Lung (tissue), 17 donors: ENCODE measurements at places on chromosomes 11 and 22. TPM values are rescaled to one million over a fixed set of nuclear protein-coding genes. Genes with fewer than 3 reads are reported as not detected.

DNA sequence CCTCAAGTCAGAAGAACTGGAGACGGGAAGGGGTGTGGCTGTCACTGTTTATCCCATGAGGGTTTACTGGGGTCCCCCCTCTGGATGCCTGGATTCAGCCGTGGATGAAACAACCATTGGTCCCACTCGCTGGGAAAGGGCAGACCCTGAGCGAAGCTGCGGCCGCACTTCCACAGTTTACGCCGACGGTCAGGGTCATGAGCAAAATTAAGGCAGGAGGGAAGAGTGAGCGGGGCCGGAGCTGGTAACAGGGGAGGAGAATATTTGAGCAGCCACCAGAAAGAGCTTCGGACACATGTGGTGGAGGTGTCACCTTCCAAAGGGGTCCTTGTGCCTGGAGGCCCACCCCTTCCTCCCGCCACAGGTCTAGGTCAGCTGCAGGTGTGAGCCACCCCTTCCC lies 344.9 kb downstream of the BRD1 start:
- H3K4me1 ChIP-seq = no peaks in the 10 kb centered on the region
- H3K27me3 ChIP-seq = peaks cover 5% of the 10 kb centered on the region
- DNase-seq = no peak
- no peak overlapping the region for H3K27ac ChIP-seq

GRCh38 chr11:18706330-18707243 lies 8.0 kb downstream of the TMEM86A start:
- H3K27ac ChIP-seq = peak overlapping the region; percentile 28
- H3K27me3 ChIP-seq = no peaks in the 10 kb centered on the region
- H3K36me3 ChIP-seq = peaks cover 8% of the 10 kb centered on the region
- DNase-seq = peak; percentile 93

DNA sequence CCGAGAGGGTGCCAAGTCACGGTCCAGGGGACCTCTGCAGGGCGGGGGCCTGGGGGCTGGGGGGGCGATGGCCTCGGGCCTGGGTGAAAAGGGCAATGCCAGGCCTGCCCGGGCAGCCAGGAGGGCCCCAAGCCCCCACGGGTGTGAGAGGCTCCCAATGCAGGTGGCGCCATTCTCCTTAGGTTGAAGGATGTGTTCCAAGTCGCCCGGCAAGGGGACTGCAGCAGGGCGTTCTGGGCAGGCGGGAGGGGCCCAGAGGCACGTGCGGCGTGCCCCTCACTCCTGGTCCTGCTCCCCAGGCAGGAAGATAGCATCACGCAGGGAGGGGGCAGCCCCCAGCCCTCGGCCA lies 730 bp upstream of the TNNI2 start:
- H3K36me3 ChIP-seq = no peaks in the 10 kb centered on the region
- H3K27ac ChIP-seq = no peak overlapping the region
- H3K27me3 ChIP-seq = no peaks in the 10 kb centered on the region
- H3K4me1 ChIP-seq = peaks cover 14% of the 10 kb centered on the region

The LRRC4C gene
- 0.40 TPM for total RNA-seq

- H3K4me1 ChIP-seq = peaks cover 13% of the 10 kb centered on the region
- H3K27me3 ChIP-seq = no peaks in the 10 kb centered on the region
- peak overlapping the region; percentile 2 for H3K27ac ChIP-seq
- DNase-seq = peak; percentile 18
- H3K36me3 ChIP-seq = no peaks in the 10 kb centered on the region
Observed at GRCh38 chr11:118530180-118530682, 761 bp upstream of the TMEM25 start.

The APOA1 gene
- 1.2 TPM for total RNA-seq

The DDTL gene
- 3.5 TPM for total RNA-seq

DNA sequence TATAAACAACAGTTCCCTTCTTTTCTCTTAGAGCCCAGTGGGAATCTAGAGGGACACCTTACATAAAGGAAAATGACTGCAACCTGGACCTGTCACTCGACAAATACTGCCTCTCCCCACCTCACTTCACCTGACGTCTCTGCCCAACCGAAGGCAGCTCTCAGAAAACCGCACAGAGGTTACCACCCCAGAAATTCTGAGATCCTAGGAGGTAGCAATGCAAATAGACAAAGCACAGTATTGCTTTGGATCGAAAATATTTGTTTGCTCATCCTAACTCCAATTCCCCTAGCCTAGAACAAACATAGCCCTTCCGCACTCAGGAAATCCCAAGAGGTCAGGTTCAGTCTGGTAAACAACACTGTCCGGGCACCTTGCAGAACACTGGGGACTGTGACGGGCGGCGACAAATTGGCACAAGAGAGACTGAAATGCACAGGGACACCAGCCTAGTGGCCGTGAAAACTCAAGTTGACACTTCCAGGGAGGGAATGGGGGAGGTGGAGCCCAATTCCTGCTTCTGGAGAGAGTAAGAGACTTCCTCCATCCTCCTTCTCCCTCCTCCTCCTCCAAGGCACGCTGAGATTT lies 420 bp upstream of the TRIM44 start:
- peak overlapping the region; percentile 65 for H3K4me3 ChIP-seq
- peak overlapping the region; percentile 98 for H3K27ac ChIP-seq
- peaks cover 17% of the 10 kb centered on the region for H3K4me1 ChIP-seq

GRCh38 chr11:69308936-69309615 lies 15.1 kb downstream of the MYEOV start:
- H3K27me3 ChIP-seq = no peaks in the 10 kb centered on the region
- no peak overlapping the region for H3K4me3 ChIP-seq
- H3K27ac ChIP-seq = no peak overlapping the region

DNA sequence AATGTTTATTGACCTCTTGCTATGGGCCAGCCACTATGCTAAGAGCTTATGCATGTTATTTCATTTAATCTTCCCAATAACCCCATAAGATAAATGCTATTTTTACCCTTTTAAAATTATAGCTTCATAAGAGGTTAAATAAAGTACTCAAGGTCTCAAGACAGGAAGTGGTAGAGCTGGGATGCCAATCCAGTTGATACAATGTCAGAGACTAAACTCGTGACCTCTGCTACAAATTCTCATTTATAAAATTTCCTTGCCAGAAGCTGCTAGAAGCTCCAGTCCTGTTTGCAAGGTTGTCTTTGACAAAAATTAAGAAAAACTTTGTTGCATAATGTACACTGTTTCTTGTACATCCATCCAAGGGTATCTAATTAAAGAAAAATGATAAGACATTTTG lies 265.9 kb upstream of the MPPED2 start:
- no peak overlapping the region for H3K4me3 ChIP-seq
- no peaks in the 10 kb centered on the region for H3K27me3 ChIP-seq
- no peak for DNase-seq
- H3K36me3 ChIP-seq = no peaks in the 10 kb centered on the region
- no peaks in the 10 kb centered on the region for H3K4me1 ChIP-seq

DNA sequence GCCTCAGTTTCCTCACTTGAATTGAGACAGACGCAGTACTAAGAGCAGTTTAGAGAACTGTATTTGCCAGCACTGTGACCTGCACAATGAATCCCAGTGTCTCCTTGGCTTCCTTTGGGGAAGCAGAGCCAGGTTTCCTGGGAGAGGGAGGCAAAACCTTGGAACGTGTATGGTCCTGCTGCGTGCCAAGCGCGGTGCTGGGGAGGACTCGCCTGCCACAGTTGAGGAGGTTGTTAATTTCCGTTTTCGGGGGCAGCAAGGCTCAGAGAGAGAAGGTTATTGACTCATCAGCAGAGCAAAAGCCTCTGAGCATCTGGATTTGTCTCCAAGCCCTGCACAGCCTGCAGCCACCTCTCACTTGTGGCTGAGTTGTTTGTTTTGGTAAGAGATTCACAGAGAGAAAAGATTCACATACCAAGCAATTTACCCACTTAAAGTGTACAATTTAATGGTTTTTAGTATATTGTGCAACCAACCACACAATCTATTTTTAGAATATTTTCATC lies 10.8 kb downstream of the SYT12 start:
- no peak for DNase-seq
- no peak overlapping the region for H3K4me3 ChIP-seq
- H3K36me3 ChIP-seq = no peaks in the 10 kb centered on the region
- no peaks in the 10 kb centered on the region for H3K27me3 ChIP-seq
- no peaks in the 10 kb centered on the region for H3K4me1 ChIP-seq

GRCh38 chr11:107840129-107840484 lies 18.5 kb downstream of the SLC35F2 start:
- no peaks in the 10 kb centered on the region for H3K27me3 ChIP-seq
- no peak overlapping the region for H3K4me3 ChIP-seq
- DNase-seq = no peak
- H3K4me1 ChIP-seq = peaks cover 3% of the 10 kb centered on the region
- H3K36me3 ChIP-seq = no peaks in the 10 kb centered on the region

The TPH1 gene
- 0.74 TPM for total RNA-seq

DNA sequence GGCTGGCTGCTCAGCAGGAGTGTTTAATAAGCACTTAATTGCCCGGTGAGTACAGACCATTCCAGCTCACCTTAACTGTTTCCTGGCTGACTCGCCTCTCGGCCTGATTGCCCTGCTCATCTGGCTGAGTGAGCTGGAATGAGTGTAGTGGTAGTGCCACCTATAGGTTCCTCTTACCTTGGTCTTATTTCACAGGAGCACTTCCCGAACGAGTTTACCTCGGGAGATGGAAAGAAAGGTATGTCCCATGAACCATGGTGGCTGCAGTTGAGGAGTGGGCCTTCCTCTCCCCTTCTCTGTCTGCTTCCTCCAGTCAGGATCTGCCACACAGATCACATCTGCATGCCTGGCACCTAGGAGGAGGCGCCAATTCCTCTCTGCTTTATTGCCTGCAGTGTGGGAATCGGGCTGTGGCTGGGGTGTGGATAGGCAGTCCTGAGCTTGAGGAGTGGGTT lies 26.7 kb downstream of the UPB1 start:
- no peaks in the 10 kb centered on the region for H3K36me3 ChIP-seq
- no peak overlapping the region for H3K4me3 ChIP-seq
- peak; percentile 75 for DNase-seq
- no peaks in the 10 kb centered on the region for H3K27me3 ChIP-seq
- no peaks in the 10 kb centered on the region for H3K4me1 ChIP-seq

The CDON gene
- total RNA-seq = 25.6 TPM

The TMPRSS13 gene
- total RNA-seq = 9.4 TPM

DNA sequence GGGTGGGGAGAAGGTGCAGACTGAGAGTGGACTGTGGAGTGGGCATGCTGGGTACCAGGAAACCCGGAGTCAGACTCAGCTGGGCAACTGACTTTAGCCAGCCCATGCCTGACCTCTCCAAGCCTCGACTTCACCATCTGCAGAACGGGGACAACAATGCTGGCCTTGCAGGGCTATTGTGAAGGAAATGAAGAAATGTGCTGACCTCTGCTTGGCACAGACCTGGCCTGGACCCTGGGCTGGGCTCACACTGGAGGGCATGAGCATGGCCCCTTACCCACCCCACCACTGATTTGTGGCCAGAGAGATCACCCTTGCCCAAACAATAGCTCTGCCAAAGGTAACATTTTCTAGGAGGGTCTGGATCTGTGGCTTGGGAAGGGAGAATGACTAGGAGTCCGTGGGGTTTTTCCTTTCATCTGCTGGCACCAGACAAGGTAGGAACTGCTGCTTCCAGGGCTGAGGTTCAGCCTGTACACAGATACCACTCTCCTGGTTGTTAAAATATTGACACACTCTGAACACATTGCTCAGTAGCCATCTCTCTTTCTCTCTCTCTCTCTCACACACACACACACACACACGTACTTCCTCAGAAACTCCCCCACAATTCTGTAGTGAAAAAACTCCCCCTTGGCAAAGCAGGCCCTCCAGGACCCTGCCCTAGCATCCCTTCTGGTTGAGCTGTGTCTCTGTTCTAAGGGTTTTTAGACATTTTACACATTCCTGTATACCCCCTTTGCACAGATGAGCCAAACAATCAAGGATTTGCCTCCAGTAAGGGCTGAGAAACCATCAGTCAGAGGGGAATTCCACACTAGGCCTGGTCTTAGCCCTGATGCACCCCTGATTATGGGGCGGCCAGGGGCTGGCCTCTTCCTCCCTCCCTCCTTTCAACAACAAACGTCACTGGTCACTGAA lies 1.0 kb downstream of the MOGAT2 start:
- no peaks in the 10 kb centered on the region for H3K4me1 ChIP-seq
- H3K27me3 ChIP-seq = no peaks in the 10 kb centered on the region
- H3K27ac ChIP-seq = no peak overlapping the region
- DNase-seq = no peak

DNA sequence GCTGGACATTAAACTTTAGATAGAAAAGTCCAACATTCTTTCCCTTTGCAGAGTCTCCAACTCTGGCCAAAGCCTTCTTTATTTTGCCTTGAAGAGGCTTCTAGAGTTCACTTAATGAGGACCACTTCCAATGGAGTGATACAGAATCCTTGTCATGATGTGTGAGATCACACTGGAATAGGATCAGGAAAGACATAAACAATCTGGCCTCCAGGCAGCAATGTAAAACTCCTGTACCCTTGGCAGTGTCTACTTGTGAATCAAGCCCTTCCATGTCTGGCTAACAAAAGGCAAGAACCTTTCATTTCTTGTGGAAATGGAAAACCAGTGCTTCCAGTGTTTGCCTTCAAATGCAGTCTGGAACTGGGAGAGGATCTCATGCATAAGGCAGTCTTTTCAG lies 56.5 kb upstream of the FIBIN start:
- no peaks in the 10 kb centered on the region for H3K27me3 ChIP-seq
- no peak overlapping the region for H3K4me3 ChIP-seq
- no peaks in the 10 kb centered on the region for H3K4me1 ChIP-seq
- H3K36me3 ChIP-seq = no peaks in the 10 kb centered on the region

DNA sequence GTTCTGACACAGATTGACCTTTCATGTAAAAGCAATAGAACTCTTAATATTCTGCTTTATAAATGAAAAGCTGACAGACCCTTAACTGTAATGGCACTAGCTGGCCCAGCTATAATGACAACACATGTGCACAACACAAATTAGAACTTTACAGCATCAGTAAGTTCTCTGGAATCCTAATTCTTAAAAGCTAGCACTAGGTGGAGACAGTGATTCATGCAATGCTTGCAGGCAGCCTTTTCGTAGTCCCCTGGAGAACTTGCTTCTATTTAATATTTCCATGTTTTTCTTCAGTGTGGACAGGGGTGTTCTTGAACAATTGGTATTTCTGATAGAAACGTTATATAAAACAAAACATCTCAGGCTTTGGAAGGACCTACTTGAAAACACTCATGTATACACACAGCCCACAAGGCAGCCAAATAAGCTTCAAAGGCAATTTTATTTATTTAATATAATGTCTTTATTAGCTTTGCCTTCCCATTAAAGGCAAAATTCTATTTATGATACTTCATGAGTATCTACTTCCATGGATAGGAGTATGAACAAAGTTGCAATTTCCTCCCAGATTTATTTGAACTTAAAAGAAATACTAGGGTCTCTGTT lies 374.3 kb upstream of the MPPED2 start:
- H3K27ac ChIP-seq = no peak overlapping the region
- peaks cover 5% of the 10 kb centered on the region for H3K4me1 ChIP-seq
- no peaks in the 10 kb centered on the region for H3K36me3 ChIP-seq
- no peaks in the 10 kb centered on the region for H3K27me3 ChIP-seq

The KREMEN1 gene
- total RNA-seq = 27.5 TPM

- no peak overlapping the region for H3K4me3 ChIP-seq
- H3K27ac ChIP-seq = no peak overlapping the region
- H3K27me3 ChIP-seq = no peaks in the 10 kb centered on the region
- peaks cover 14% of the 10 kb centered on the region for H3K4me1 ChIP-seq
- H3K36me3 ChIP-seq = peaks cover 14% of the 10 kb centered on the region
Observed at GRCh38 chr11:46438211-46438610, 46.6 kb upstream of the CHRM4 start.

The AIFM3 gene
- 0.48 TPM for total RNA-seq
